ENCODE measurements at places on chromosomes 5 and 9. TPM values are rescaled to one million over a fixed set of nuclear protein-coding genes. Genes with fewer than 3 reads are reported as not detected.

Gene HARS1
- 53.7 TPM for total RNA-seq

Gene CCDC192
- total RNA-seq = not detected

Gene PLAC8L1
- 0.49 TPM for total RNA-seq

Gene PCDHA5
- total RNA-seq = 0.09 TPM

Gene ADGRD2
- not detected for total RNA-seq

Gene NAIF1
- 10.5 TPM for total RNA-seq

Gene PNPLA7
- total RNA-seq = 22.4 TPM

Gene GFPT2
- 2.8 TPM for total RNA-seq

Gene LMX1B
- total RNA-seq = not detected

Gene EPB41L4A
- total RNA-seq = 10.2 TPM

Gene TMOD1
- total RNA-seq = 5.6 TPM

Gene GDF9
- total RNA-seq = 0.09 TPM

Gene NOXA1
- 33.3 TPM for total RNA-seq

DNA sequence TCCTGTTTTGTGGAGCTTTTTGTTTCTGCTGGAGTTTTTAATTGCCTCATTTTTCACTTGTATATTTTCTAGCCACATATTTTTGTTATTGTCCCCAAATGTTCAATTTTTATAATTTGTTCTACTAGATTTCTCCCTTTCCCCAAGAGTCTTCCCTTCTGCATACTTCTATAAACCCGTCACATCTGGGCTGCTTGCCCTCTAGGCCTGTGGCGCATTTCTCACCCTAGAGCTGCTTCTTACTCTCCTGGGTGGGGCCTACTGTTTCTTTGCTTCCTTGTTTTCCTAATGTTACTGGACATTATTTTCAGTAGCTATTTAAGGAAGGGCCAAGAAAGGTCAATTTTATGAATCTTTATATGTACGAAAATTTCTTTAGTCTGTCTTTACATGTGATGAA lies 51.5 kb downstream of the NXNL2 start:
- no peak for DNase-seq

DNA sequence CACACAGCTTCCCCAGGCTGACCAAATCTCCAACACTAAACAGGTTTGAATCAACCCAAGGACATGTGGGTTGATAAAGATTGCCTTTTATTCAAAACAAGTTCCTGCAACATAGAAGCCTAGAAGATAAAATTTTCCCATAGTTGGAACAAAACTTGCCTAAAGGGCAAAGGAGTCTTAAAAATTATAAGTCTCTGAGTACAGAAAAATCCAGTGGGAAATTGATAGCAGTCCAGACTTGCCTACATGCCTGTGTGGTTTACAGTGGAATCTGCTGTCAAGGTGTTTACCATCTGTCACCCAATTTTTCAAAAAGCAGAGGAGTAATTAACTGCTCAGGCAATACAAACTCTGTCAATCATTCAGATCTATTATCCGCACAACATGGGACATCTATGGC lies 168.2 kb downstream of the PPP2R2B start:
- DNase-seq = no peak

DNA sequence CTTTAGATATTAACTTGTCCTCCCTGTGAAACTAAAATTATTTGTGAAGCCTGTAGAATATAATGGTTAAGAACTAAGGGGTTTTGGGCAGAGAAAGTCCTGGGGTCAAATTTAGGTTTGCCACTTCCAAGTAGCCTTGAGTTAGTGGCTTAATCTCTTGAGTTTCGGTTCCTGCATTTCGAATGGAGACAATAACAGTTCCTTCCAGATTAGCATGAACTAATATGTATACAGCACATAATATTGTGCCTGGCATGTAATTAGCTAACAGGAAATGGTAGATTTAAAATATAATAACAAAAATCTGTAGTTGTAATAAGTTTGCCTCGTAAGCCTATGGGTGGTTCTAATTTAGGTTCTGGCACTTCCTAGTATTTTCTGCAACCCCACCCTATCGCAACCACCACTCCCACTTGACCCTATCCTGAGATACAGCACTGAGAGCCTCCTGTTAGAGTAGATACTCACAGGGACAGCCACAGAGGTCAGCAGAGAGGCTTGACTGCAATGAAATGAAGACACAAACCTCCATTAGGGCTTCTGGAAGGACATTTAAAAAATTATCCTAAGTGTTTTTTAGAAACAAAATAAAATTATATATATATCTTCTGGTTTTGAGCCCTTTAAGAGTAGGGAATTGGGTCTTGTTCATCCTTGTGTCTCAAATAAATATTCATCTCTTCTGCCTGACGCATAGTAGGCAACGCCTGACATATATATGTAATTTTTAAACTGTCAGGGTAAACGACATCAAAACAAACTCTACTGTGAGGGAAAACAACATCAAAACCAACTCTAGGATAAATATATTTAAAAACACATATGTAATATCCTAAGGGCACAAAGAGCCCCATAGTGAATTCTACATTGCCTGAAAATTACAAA lies 8.5 kb downstream of the SPINK9 start:
- DNase-seq = peak; percentile 6

GRCh38 chr5:91133183-91133582 lies 249.9 kb downstream of the ARRDC3 start:
- DNase-seq = no peak

DNA sequence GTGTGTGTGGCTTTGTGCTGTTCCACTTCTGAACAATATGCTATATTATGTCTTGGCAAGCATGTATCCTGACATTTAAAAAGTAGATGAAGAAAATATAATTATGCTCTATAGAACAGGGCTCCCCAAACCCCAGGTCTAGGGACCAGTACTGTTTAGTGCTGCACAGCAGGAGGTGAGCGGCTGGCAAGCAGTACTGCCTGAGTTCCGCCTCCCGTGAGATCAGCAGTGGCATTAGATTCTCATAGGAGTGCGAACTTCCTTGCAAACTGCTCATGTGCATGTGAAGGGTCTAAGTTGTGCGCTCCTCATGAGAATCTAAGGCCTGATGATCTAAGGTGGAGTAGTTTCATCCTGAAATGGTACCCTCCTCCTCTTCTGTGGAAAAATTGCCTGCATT lies 979.1 kb upstream of the CTNND2 start:
- DNase-seq = no peak

- DNase-seq = no peak
Measured at GRCh38 chr5:156479849-156480248, 152.9 kb downstream of the SGCD start.

DNA sequence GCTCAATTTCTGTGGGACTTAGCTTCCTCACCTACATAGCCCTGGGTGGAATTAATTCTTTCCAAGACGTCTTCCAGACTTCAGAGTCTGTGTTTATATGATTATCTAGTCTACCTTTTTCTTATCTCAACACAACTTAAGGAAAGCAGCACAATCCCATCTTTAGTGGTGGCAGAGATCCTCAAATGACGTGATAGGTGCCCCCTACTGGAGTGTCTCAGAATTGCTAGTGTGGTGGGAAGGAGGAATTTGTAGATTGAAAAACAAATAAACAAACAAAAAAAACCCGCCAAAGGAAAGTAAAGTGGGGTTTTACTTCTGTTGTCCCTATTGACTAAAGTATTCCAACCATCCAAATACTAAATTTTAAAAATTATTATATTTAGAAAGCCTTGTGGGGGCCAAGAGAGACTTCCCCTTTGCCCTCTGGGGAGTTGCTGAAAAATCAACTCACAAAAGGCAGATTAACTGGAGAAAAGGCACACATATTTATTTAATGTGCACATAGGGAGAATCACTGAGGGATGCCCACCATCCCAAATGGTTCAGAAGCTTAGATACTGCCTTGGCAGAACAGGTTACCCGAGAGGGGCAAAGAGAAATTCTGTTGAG lies 283.3 kb downstream of the TMEM167A start:
- peak; percentile 42 for DNase-seq

DNA sequence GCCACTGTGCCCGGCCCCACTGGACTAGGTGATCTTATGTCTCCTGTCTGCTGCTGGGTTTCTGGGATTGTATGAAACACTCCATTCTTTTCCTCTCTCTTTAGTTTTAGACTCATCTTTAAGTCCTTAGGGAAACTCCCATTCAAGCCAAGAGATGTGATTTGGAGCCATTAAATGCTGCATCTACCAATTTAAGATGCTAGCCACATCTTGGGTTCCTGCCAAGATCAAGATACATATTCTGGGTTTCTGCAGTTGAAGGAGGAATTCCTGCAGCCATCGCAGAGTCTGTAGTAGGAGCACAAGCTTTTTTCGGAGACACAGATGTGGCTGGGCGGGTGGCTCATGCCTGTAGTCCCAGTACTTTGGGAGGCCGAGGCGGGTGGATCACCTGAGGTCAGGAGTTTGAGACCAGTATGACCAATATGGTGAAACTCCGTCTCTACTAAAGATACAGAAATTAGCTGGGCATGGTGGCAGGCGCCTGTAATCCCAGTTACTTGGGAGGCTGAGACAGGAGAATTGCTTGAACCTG lies 23.2 kb downstream of the STXBP1 start:
- DNase-seq = no peak

DNA sequence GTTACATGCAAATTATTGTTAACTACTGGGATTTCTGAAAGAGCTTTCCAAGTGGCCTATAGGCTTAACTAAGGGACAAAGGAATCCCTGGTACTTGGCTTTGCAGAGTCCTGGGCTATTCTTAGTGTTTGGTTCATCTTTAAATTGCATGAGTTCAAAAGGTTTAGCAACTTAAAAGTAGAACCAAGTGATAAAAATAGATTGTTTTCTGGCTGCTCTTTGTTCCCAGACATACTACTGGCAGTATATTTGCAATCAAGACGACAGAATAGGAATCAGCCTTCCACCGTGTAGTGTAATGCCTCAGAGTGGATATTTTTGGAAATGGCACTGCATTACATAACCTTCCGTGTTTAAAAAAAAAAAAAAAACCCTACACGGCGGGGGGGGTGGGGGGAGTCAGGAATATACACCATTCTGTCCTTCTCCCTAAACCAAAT lies 1.0 kb downstream of the NREP start:
- DNase-seq = no peak

GRCh38 chr5:3925935-3926334 lies 330.3 kb downstream of the IRX1 start:
- DNase-seq = no peak

DNA sequence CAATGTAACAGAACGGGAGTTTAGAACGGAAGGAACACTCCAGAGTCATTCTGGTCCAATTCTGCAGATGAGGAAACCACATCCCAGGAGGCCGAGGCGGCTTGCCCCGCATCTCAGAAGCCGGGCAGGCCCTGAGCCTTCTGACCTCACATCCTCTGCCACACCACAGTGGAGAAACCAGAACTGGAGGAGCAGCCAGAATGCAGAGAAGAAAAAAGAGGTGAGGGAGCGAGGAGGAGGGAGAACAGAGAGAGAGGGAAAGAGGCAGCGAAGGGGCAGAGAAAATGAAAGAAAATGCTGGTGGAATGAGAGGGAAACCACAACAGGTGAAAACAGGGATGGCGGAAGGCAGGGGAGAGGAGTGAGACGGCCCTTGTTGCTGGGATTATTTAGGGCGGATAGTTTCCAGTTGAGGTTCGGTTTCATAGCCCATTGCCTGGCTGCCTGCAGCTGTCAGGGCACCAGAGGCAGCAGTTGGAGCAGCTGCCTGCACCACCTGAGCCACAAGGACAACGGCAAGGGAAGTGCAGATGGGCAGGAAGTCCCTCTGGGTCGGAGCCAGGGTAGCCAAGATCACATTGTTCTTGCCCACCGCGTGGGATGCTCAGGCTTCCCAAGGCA lies at the start of gene HMHB1:
HMHB1 (plus strand) TSS at position 77 of the 621 bp plus-strand sequence.
- DNase-seq = no peak

DNA sequence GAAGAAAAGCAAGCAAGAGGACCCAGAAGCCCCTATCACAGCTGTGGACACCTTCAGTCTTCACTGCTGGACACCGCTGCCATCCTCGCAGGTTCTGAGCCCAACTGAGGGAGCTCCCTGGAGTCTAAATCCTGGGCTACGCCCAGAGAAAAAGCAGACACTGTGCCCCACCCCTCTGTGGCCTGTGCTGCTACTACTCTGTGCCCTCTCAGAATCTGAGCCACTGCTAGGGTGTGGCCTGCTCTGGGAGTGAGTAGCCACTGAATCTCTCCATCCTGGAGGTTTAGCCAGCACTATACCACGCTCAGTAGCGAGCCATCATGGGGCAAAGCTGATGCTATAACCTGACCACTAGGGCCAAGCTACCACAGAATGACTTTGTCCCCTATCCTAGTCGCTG lies 338.2 kb downstream of the NPR3 start:
- DNase-seq = no peak

- no peak for DNase-seq
Measured at GRCh38 chr9:1233568-1233967, 183.4 kb downstream of the DMRT2 start.

GRCh38 chr5:110836851-110837250 lies 98.0 kb downstream of the SLC25A46 start:
- DNase-seq = no peak

DNA sequence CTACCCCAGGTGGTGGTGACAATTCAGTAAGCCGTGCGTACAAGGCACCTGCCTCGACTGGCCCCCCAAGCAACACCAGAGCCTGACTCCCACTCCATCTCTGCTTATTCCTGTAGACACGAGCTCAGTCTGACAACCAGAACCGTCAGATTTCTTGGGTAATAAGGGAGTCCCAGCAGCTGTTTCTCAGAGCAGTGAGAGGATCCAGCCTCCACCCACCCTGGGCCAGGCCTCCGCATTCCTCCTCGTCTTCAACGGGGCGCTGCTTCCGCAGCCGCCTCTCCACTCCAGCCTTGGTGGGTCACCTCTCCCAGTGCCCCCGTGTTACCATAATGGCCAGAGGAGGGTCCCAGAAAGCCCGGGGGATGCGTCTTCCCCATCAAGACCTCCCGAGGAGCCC lies 27.7 kb upstream of the GFPT2 start:
- DNase-seq = no peak

DNA sequence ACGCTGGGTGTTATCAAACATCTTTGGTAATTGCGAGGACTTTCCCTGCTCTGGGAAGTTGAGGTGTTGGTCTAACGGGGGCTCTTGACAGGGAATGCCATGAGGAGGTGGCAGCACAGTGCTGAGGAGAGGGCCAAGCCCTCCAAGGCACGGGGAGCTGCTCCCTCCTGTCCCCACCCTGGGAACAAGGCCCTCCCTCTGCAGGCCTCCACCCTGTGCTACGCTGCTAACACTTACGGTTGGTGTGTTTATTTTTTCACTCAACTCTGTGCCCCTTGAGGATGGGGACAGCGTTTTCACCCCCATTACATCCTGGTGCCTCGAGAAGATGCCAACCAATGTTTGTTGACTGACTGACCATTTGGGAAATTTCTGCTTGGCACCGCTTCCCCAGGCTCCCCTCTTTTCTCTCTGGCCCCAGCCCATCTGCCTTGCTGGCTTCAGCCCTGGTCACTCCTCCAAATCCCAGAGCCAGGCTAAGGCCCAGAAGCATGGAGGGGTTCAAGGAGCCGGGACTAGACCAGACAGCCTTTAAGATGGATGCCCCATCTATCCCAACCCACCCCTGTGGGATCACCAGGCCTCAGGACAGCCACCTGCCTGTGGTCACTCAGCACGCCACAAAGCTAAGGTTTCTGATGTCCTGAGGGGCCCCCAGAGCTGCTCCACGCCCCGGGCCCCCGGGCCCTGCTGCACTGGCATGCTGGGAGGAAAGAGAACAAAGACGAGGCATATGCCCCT lies 125.7 kb downstream of the BARX1 start:
- DNase-seq = no peak

GRCh38 chr9:14031810-14032209 lies 282.1 kb downstream of the NFIB start:
- DNase-seq = no peak
